Tongue (tissue), 3 donors: ENCODE measurements at places on chromosomes 6 and 20. TPM values are rescaled to one million over a fixed set of nuclear protein-coding genes. Genes with fewer than 3 reads are reported as not detected.

DNA sequence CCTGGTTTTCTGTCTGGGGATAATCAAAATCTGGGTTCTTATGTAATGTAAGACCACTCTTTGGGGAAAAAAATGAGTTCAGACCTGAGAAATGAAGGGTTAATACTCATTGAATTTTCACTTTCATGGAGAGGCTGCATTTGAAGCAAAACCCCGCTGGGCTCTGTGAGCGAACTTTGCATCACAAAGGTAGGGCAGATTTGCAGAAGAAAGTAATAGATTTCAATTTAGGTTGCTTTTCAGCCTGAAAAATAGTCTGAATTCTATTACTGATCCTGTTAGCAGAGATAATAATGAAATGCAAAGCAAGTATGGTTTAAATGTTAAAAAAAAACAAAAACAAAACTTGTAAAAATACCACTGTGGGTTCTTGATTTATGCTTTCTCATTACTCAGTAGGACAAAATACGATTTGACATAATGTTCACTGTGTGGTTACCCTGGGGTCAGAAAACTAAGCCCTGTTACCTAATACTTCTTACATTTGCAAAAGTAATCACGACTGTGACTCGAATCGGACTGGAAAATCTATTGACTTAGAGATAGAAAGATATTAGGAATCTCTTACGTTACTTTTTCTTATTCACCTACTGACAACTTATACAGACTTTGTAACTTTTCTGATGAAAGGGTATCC, 72.2 kb downstream of the UST start:
- no peak for DNase-seq

DNA sequence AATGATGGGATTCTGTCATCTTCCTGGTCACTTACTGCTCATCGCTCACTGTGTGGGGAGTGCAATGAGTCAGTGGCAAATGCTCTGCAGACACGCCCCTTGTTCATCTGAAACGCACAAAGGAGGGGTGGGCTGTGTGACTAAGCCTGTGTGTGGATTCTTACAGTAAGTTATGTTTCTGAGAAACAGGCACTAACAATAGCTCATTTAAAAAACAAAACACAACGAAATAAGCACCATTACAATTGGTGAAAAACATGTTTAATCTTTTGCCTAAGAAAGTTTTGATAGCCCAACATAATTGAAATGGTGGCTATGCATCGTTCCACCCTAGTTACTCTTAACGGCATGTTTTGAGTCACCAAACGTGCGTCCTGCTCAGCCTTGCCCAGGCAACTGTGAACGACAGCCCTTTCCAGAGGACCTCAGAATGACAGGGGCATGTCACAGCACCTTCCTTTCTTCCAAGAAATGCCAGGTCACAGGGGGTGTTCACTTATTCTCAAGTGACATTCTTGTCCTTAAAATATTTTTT, 118.4 kb upstream of the SGK1 start:
- peak; percentile 39 for DNase-seq

- DNase-seq = no peak
These were observed 1.2 kb upstream of the WRNIP1 start for GRCh38 chr6:2763876-2764540.

The TFAP2C gene
- total RNA-seq = 9.2 TPM

- DNase-seq = no peak
These were observed 40.4 kb upstream of the MC3R start for GRCh38 chr20:56208121-56208520.

- DNase-seq = peak; percentile 65
These were observed 78.2 kb upstream of the SULF2 start for GRCh38 chr20:47863315-47863965.

The TREM2 gene
- total RNA-seq = not detected

GRCh38 chr6:49551078-49551865, 804 bp downstream of the C6orf141 start:
- DNase-seq = peak; percentile 27

- no peak for DNase-seq
These were observed 4.6 kb upstream of the TMEM217 start for GRCh38 chr6:37262446-37263026.

DNA sequence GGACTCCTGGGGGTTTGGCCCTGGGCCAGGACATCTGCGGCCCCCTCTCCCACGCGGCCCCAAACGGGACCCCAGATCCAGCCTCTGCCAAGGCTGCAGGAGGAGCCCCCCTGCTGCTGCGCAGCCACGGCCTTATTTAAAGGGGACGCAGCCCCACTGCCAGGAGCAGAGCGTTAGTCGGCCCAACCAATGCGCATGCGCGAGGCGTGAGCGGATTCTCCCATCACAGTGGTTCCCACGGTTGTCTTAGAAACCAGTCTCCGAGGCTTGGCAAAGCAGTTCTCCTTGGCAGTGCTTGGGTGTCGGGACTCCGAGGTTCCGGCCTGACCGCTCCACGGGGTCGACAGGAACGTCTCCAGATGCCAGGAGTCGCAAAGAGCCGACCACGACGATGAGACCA, 288.3 kb upstream of the ZNF337 start:
- peak; percentile 78 for DNase-seq

DNA sequence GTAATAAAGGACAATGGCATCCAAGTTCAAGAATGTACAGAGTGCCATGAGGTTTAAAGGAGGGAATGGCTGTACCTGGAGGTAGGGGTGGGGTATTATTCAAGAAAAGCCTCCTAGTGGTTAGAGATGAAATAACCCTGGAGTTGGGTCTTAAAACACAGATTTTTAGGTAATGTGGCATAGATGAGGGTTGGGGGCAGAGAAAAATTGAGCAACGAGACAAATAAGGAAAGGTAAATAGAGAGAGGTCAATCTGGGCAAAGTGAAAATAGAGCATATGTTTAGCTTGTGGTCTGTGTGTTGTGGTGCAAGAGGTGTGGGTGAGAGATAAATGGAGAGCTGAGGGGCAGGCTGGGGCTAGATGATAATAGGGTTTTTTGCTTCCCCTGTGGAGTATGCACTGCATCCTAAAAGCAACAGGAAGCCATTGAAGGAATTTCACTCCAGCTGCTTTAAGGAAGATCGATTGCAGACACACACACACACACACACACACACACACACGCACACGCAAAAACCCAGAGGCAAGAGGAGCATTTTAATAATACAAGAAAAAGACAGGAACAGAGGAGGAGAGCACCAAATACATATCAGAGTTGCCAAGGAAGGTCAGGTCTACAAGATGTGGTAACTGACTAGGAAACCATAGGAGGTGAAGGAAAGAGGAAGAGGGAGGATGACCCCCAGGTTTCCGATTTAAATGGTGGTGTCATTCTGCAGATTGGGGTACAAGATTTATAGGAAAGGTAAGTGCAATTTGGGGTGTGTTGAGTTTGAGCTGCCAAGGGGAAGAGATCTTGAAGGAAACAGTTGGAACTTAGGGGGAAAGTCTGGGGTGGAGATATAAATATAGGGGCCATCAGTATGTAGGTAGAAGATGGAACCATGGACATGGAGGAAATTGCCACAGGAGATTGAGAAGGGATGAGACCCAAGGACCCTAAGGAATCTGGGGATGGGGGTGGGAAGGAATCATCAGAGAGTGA, 31.3 kb upstream of the ADGRF1 start:
- DNase-seq = no peak

The AVP gene
- total RNA-seq = not detected

- no peak for DNase-seq
These were observed 270.2 kb upstream of the PRDM1 start for GRCh38 chr6:105815661-105816555.

- DNase-seq = no peak
These were observed 528.4 kb upstream of the AGPAT4 start for GRCh38 chr6:161802231-161802630.

The TRIM10 gene
- total RNA-seq = 1.0 TPM

The SMOC2 gene
- 33.5 TPM for total RNA-seq

DNA sequence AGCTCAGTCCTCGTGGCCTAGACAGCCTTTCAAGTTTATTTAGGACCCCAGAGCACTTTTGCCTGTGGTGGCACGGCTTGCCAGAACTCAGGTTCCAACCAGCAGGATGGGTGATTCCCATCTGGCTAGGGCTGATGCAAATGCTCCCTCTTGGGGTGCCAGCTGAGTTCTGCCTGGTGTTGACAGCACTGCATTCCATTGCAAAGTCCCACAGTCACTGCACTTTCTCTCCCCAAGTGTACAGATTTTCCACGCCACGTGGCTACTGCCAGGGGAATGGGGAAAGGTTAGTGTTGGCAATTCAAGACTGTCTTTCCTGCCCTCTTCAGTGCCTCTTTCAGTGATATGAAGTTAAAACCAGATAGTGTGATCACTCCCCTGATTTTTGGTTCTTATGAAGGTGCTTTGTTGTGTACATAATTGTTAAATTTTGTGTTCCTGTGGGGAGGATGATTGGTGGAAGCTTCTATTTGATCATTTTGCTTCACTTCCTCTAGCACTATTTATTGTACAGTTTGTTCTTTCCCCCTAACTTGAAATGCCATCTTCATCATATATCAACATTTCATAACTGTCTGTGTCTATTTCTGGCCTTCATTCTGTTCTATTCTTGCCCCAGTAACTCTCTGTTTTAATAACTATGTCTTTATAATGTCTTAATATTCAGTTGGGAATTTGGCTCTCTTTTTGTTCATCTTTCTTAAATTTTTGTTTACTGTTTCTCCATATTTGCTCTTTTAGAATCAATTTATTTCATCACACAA, 86.2 kb downstream of the CFAP61 start:
- DNase-seq = peak; percentile 6

- no peak for DNase-seq
These were observed 222.5 kb downstream of the GJA1 start for GRCh38 chr6:121657972-121658371.

The PSMB9 gene
- total RNA-seq = 5.7 TPM

DNA sequence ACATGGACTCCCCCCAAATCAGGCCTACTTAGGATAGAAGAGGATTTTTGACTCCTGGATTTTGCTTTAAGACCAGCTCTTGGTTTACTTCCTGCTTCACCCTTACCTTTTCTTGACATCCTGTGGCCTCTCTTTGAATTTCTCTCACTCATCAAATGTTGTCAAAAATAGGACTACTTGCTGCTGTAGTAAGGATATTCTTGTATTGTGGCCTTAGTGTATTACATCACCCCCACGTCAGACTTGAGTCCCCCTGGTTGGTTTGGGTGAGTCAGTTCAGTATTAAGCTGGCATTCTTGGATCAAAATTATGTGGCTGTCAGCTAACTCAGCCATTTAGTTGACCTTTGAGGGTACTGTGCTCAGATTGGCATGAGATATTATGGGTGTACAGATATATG, 1.1 kb downstream of the TPX2 start:
- no peak for DNase-seq

The KCNK5 gene
- total RNA-seq = 6.1 TPM

DNA sequence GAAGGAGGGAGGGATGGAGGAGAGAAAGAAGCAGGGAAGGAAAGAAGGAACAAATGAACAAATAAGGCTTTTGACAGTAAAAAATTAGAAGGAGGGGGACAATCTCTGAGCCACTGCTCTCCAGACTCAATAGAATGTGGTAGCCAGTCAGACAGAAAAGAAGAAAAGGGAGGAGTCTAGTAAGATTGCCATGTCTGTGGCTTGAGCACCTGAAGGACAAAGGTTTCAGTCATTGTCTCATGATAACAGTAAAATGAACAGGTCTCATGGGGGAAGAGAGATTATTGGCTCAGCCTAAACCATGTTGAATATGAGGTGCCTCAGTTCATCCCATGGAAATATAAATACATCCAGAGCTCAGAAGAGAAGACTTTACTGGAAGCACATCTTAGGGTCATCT, 14.0 kb upstream of the LOC128125822 start:
- no peak for DNase-seq

GRCh38 chr20:63082308-63082938, 75.7 kb upstream of the BHLHE23 start:
- peak; percentile 80 for DNase-seq

The COL11A2 gene
- 5.7 TPM for total RNA-seq

DNA sequence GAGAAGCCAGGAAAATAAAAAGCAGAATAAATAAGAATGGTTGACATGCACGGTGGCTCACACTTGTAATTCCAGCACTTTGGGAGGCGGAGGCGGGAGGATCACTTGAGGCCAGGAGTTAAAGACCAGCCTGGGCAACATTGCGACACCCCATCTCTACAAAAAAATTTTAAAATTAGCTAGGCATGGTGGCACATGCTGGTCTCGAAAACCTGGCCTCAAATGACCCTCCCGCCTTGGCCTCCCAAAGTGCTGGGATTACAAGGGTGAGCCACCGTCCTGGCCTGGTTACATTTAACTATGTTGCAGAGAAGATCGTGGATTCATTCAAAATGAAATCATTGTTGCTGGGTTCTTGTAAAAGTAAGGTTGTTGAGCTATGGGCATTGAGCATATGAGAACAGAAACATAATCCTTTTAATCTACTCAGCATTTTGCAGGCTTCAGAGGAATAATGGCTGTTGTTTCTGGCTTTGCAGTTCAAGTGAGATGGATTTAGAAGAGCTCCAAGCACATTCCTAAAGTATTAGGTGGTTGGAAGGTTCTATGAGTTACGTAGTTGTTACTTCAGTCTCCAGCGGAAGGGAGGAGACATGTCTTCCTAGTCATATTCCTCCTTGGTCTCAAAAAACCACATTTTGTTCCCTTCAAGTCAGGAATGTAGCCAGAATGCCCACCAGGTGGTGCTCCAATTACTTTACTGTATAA, 45.6 kb upstream of the RAB23 start:
- DNase-seq = peak; percentile 83

The CGA gene
- 1.9 TPM for total RNA-seq

DNA sequence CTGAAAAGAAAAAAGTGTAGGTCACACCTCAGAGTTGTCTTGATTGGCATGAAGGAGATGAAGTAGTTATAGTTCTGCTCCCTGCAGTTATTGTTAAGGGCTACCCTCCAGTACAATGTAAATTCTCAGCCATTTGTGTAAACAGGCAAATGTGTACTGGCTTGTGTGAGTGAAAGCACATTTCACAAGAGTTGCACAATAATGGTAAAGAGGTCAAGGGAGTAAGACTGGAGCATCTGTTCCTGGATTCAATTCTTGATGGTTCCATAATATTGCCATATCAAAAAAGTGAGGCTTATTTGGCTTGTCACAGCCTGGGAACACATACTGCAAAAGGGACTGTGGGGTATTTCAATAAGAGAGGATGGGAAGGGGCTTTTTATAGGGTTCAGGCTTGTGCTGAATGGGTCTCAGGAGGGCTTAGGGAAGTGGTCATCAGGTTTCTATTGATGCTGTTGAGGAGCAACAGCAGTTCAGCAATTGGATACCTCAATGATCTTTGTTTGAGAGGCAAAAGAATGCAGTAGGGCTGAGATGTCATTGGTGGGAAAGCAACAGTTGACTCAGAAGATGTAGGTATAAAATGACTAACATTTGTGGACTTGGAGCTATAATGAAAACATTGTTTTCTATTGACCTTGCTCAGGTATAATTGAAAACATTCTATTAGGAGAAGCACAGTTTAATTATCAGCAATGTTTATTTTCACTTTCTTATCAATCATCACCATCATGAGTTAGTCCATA, 402.6 kb downstream of the BCKDHB start:
- no peak for DNase-seq

The FAM184A gene
- 16.4 TPM for total RNA-seq

The ACSS1 gene
- total RNA-seq = 21.3 TPM

GRCh38 chr6:87944541-87944954, 103.1 kb upstream of the SPACA1 start:
- peak; percentile 89 for DNase-seq

The SH3BGRL2 gene
- total RNA-seq = 30.8 TPM

GRCh38 chr6:23202207-23202606, 632.8 kb downstream of the HDGFL1 start:
- DNase-seq = no peak

- peak; percentile 92 for DNase-seq
These were observed at the start of gene DEF6 for GRCh38 chr6:35297601-35298481. Gene DEF6, plus strand, starts transcription at chr6:35297818. Its CDS starts 39 bp downstream, at chr6:35297857.

The PRL gene
- not detected for total RNA-seq
